ENCODE measurements at places on chromosomes 5 and 9.

DNA sequence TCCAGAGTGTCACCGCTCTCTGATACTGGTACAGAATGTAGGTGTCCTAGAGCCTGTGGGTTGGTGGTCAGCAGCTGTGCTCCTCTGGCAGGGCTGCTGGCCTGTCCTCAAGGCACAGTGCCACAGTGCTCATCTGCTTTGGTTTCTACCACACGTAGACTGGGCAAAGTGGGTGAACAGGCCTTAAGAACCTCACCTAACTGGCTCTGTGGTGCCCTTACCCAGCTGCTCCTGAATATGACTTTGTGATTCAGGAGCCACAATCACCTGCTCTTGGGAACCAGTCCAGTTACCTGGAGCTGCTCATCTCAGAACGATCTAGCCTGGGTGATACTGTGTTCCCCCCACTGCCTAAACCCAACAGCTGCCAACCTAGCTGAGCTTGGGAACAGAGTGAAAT, 6.4 kb downstream of the NOP16 start:
- DNase-seq = no peak

DNA sequence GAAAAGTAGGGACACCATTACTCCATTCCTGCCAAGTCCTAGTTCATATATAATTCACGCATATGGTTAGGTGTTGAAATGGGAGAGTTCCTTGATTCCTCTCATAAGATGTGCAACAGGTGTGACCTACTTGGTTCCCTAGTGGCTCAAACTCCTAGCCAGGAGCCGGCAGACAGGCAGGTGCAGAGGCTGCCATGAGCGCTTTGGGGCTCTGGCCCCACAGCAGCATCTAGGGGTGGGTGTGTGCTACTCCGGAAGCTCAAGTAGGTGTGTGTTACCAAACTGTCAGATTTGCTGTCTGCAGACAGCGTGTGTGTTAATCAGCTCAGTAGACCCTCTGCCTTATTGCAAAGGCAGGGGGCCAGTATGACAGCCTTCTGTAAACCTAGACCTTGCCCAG, 1652.4 kb upstream of the ACO1 start:
- no peak for DNase-seq

- no peak for DNase-seq
Measured at GRCh38 chr9:77710316-77710715, 62.2 kb upstream of the GNA14 start.

- DNase-seq = no peak
Measured at GRCh38 chr5:164649266-164649665, 1143.8 kb downstream of the MAT2B start.
